ENCODE measurements at places on chromosomes 3 and 15.

GRCh38 chr15:71651750-71652186 lies 158.6 kb upstream of the NR2E3 start:
- H3K27ac ChIP-seq = no peak overlapping the region
- peaks cover 2% of the 10 kb centered on the region for H3K4me1 ChIP-seq
- no peaks in the 10 kb centered on the region for H3K27me3 ChIP-seq
- H3K36me3 ChIP-seq = no peaks in the 10 kb centered on the region

DNA sequence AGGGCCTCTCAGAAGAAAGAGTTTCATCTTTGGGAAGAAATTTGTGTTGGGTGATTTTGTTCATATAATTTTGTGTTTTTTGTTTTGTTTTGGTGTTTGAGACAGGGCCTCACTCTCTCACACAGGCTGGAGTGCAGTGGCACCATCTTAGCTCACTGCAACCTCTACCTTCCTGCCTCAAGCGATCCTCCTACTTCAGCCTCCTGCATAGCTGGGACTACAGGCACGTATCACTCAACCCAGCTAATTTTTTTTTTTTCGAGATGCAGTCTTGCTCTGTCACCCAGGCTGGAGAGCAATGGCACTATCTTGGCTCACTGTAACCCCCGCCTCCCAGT lies 29.0 kb upstream of the PIK3CB start:
- H3K36me3 ChIP-seq = no peaks in the 10 kb centered on the region
- peak overlapping the region; percentile 29 for H3K27ac ChIP-seq
- H3K4me3 ChIP-seq = no peak overlapping the region
- DNase-seq = no peak
- H3K27me3 ChIP-seq = no peaks in the 10 kb centered on the region
- H3K4me1 ChIP-seq = peaks cover 19% of the 10 kb centered on the region

GRCh38 chr3:171054921-171055320 lies 28.4 kb upstream of the SLC2A2 start:
- no peaks in the 10 kb centered on the region for H3K4me1 ChIP-seq
- no peak for DNase-seq
- no peak overlapping the region for H3K27ac ChIP-seq
- no peaks in the 10 kb centered on the region for H3K36me3 ChIP-seq

DNA sequence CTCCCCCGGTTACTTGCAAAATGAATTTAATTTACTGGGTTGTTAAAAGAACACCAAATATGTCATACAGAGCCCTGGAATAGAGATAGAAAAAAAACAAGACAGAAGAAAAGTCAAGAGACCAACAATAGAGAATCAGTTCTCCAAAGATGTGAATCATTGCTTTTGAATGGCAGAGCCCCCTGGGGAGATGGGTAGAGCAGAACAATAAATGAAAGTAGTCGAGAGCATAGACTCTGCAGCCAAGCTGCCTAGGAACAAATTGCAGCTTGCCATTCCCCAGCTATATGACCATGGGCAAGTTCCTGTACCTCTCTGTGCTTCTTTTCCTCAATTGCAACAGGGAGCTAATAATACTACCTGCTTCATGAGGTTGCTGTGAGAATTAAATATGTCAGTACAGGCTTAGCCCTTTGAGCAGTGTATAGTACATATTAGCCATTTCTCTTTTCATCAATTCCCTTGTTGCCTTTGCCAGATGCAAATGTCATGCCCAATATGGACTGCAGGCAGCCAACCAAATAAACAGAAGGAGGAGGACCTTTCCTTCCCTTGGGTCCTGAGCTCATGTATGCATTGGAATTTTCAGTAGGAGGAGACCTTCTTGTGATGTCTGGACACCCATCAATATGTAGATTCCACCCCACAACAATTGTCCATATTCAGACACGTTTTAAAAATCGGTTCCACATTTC lies 25.0 kb upstream of the BFSP2 start:
- no peak for DNase-seq
- H3K27me3 ChIP-seq = no peaks in the 10 kb centered on the region
- H3K36me3 ChIP-seq = no peaks in the 10 kb centered on the region
- H3K27ac ChIP-seq = no peak overlapping the region
- H3K4me1 ChIP-seq = peaks cover 3% of the 10 kb centered on the region
- no peak overlapping the region for H3K4me3 ChIP-seq

DNA sequence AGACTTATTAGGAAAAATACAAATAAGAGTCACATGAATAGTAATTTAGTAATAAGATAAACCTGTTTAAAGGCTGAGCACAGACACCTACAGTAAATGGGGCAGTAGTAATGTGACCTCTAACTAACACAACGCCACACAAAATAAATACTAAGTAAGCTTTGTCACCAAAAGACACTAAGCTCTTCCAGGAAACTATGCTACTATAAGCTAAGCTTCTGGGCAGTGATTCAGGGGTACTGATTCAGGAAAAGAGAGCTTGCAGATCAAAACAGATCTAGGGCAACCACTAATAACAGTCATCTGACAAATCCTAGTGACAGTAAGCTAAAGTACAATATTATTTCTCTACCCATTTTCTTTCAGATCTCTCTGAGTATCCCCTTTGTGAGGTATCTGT lies 68.8 kb downstream of the PLOD2 start:
- H3K36me3 ChIP-seq = no peaks in the 10 kb centered on the region
- H3K27me3 ChIP-seq = no peaks in the 10 kb centered on the region
- H3K4me3 ChIP-seq = no peak overlapping the region

- no peaks in the 10 kb centered on the region for H3K36me3 ChIP-seq
- no peak for DNase-seq
- no peaks in the 10 kb centered on the region for H3K4me1 ChIP-seq
- H3K4me3 ChIP-seq = no peak overlapping the region
- H3K27me3 ChIP-seq = no peaks in the 10 kb centered on the region
These were observed 18.3 kb downstream of the TBC1D5 start for GRCh38 chr3:17724122-17724521.

- no peak overlapping the region for H3K4me3 ChIP-seq
- H3K4me1 ChIP-seq = no peaks in the 10 kb centered on the region
- no peak for DNase-seq
- no peak overlapping the region for H3K27ac ChIP-seq
- no peaks in the 10 kb centered on the region for H3K36me3 ChIP-seq
- H3K27me3 ChIP-seq = no peaks in the 10 kb centered on the region
These were observed 190.2 kb upstream of the DPH6 start for GRCh38 chr15:35736150-35736549.

DNA sequence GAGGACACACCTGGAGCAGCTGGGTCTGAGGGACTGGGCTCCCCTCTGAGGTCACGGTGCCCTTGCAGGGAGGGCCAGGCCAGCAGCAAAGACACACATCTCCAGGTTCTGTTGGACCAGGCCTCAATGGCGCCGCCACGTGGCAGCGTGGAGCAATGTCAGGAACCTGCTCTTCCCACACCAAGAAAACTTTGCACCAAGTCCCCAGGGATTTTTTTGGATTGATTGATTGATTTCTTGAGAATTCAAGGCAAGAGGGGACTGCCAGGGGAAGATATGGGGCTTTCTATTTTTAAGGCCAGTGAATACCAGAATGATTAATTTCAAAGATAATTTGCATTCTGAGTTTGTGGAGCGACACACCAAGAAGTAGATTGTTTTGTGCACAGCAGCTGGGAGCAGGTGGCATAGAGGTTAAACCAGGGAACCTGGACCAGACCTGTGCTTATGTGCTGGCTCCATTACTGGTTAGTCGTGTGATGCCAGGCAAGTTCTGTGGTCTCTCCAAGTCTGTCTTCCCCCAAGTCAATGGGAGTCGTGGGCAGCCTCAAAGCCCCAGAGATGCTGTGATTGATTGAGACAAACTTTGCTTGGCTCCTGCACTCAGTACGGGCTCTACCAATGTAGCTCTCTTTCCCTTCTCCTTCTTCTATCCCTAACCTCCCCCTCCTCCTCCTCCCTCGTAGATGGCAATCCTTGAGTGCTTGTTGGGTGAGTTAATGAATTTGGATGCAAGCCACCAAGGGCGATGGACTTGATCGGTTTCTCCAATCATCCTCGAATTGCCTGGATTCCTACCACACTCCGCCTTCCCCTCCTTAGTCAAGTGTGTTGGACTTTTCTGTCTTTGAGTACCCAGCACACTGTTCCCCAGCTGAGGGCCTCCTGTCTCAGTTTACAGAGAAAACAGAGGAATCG lies 96.2 kb upstream of the TRPM1 start:
- H3K27me3 ChIP-seq = no peaks in the 10 kb centered on the region
- no peak overlapping the region for H3K4me3 ChIP-seq
- H3K36me3 ChIP-seq = no peaks in the 10 kb centered on the region
- H3K4me1 ChIP-seq = no peaks in the 10 kb centered on the region
- no peak overlapping the region for H3K27ac ChIP-seq

DNA sequence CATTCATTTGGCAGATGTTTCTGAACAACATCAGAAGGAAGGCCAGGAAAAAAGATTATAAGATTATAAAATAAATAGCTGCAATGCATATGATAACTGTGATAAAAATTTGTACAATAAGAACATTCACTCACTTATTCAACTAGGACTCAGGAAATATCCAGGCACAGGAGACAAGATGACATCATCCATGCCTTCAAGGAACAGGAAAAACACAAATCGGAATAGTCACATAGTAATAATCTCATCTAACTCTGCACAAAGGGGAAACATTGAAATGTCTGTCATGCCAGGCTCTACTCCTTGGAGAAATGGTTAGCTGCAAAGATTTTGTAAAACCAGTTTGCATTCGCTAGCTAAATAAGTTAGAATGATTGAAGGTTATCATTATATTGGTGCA lies 233.5 kb upstream of the AGTR1 start:
- H3K36me3 ChIP-seq = no peaks in the 10 kb centered on the region
- H3K4me1 ChIP-seq = no peaks in the 10 kb centered on the region
- no peak overlapping the region for H3K27ac ChIP-seq
- H3K27me3 ChIP-seq = no peaks in the 10 kb centered on the region
- H3K4me3 ChIP-seq = no peak overlapping the region
- DNase-seq = no peak

GRCh38 chr3:42369304-42369703 lies 41.1 kb downstream of the LYZL4 start:
- no peaks in the 10 kb centered on the region for H3K36me3 ChIP-seq
- DNase-seq = peak; percentile 74
- H3K27me3 ChIP-seq = no peaks in the 10 kb centered on the region
- no peak overlapping the region for H3K4me3 ChIP-seq

- no peaks in the 10 kb centered on the region for H3K36me3 ChIP-seq
- H3K27me3 ChIP-seq = no peaks in the 10 kb centered on the region
- no peak overlapping the region for H3K27ac ChIP-seq
- H3K4me1 ChIP-seq = no peaks in the 10 kb centered on the region
These were observed 49.7 kb upstream of the UBE2E2 start for GRCh38 chr3:23153436-23153835.

- no peak for DNase-seq
- no peak overlapping the region for H3K27ac ChIP-seq
- H3K4me1 ChIP-seq = no peaks in the 10 kb centered on the region
- no peaks in the 10 kb centered on the region for H3K36me3 ChIP-seq
These were observed 50.3 kb upstream of the ACAN start for GRCh38 chr15:88752951-88753350.

- DNase-seq = no peak
- no peaks in the 10 kb centered on the region for H3K36me3 ChIP-seq
- no peak overlapping the region for H3K27ac ChIP-seq
- no peaks in the 10 kb centered on the region for H3K4me1 ChIP-seq
- H3K27me3 ChIP-seq = no peaks in the 10 kb centered on the region
- H3K4me3 ChIP-seq = no peak overlapping the region
These were observed 67.0 kb downstream of the PEAK1 start for GRCh38 chr15:77352887-77353286.

DNA sequence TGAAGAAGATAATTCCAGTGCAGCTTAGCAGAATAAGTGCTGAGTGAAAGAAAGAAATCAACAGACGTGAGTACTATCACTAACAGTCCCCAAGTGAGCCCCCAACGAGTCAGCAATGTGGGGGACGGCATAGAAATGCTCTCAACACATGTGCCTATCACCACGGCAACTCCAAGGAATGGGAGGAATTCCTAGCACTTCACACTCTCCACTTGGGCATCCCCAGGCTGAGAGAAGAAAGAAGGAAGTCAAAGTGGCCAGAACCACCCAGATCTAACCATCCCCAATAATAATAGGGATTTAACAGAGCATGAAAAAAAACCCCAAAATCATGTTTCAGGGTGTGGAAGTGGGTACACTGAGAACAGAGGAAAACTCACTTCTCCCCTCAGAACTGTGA lies 29.3 kb upstream of the CPNE4 start:
- no peaks in the 10 kb centered on the region for H3K36me3 ChIP-seq

GRCh38 chr3:59540696-59541095 lies 490.9 kb upstream of the CFAP20DC start:
- H3K4me1 ChIP-seq = peaks cover 5% of the 10 kb centered on the region
- H3K4me3 ChIP-seq = no peak overlapping the region
- H3K36me3 ChIP-seq = no peaks in the 10 kb centered on the region
- H3K27ac ChIP-seq = no peak overlapping the region
- peak; percentile 58 for DNase-seq
- no peaks in the 10 kb centered on the region for H3K27me3 ChIP-seq

DNA sequence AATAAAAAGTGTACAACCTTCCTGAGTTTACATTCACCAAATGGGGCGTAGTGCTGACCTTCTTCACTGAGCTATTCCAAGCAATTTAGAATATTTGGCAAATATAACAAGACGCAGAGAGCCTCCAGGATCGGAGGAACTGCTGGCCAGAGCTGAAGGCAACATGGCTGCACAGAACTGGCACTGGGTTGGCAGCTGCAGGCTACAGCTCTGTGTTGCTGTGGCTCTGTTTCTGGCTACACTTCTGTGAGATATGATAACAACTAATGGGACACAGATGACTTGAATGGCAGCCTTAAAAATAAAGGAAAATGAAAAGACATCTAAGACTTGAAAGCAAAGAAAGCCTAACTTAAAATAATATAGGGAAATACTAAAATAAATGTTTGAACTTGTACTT lies 10.8 kb upstream of the SLC6A20 start:
- no peak overlapping the region for H3K4me3 ChIP-seq
- DNase-seq = no peak
- H3K4me1 ChIP-seq = no peaks in the 10 kb centered on the region
- H3K27ac ChIP-seq = no peak overlapping the region

DNA sequence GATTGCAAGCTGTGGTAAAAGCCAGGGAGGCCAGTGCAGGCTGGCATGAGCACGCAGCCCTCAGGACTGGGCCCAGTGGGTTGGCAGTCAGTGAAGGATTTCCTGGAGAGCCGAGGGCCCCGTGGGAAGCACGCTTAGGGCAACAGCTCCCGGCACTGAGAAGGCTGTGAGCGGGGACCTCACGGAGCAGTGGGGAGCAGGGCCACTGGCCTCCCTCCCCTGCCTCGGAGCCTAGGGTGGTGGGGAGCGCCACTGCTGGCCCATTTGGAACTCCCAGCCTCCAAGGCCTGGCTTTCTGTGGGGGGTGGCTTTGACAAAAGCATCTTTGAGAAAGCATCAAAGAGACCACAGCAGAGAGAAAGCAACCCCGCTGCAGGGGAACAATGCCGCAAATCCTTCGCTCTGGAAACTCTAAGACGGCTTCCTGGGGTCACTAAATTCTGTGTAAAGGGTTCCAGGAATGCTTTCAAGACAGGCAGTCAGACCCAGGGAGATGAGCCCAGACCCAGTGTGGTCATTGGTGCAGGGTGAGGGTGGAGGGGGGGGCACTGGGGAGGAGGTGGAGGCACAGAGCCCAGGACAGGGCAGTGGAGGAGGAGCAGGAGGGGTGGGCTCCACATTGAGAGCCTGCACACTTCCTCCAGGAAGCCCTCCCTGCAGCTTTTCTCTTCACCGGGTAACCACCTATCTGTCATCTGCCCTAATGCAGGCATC lies 9.5 kb upstream of the APBA2 start:
- H3K4me3 ChIP-seq = no peak overlapping the region
- peaks cover 6% of the 10 kb centered on the region for H3K4me1 ChIP-seq
- H3K36me3 ChIP-seq = no peaks in the 10 kb centered on the region
- peak; percentile 38 for DNase-seq
- H3K27ac ChIP-seq = no peak overlapping the region

Measured in mesendoderm (in vitro differentiated cells).